H9 (cell line): ENCODE measurements at places on chromosomes 2 and 18. TPM values are rescaled to one million over a fixed set of nuclear protein-coding genes. Genes with fewer than 3 reads are reported as not detected.

GRCh38 chr2:32357318-32358110 is 691 bp downstream of the BIRC6 start:
- H3K27me3 ChIP-seq: no peaks in the 10 kb centered on the region
- H3K4me3 ChIP-seq: peak overlapping the region; percentile 86
- peak overlapping the region; percentile 60 for H3K27ac ChIP-seq
- H3K36me3 ChIP-seq: peaks cover 17% of the 10 kb centered on the region
- peak; percentile 50 for DNase-seq
- no peaks in the 10 kb centered on the region for H3K4me1 ChIP-seq

GRCh38 chr2:206993396-206993911 is 54.1 kb downstream of the CPO start:
- H3K27me3 ChIP-seq: peaks cover 2% of the 10 kb centered on the region; the same call in 1 of the 2 replicates
- H3K27ac ChIP-seq: no peak overlapping the region
- H3K4me3 ChIP-seq: no peak overlapping the region
- peaks cover 9% of the 10 kb centered on the region for H3K36me3 ChIP-seq
- no peaks in the 10 kb centered on the region for H3K4me1 ChIP-seq
- DNase-seq: no peak

- no peaks in the 10 kb centered on the region for H3K27me3 ChIP-seq
- H3K27ac ChIP-seq: no peak overlapping the region
Measured at GRCh38 chr2:191148791-191149190, 2.0 kb downstream of the STAT4 start.

DNA sequence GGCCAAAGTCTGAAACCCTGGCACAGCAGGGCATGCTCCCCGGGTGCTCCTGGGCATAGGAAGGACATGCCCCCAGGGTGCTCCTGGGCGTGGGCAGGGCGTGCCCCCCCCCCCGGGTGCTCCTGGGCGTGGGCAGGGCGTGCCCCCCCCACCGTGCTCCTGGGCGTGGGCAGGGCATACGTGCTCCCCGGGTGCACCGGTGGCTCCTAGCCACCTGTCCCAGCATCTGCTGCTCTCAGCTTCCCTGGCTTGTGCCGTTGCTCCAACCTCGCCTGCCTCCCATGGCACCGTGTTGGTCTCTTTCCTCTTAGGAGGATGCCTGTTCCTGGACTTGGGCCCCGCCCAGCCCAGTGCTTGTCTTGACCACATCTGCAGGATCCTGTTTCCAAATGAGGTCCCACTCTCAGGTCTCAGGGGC is 95.6 kb upstream of the CTDP1 start:
- no peaks in the 10 kb centered on the region for H3K4me1 ChIP-seq
- no peak overlapping the region for H3K4me3 ChIP-seq
- no peak for DNase-seq
- H3K27ac ChIP-seq: no peak overlapping the region
- H3K36me3 ChIP-seq: no peaks in the 10 kb centered on the region
- H3K27me3 ChIP-seq: no peaks in the 10 kb centered on the region

GRCh38 chr18:44900627-44901026 is 219.9 kb downstream of the SETBP1 start:
- no peaks in the 10 kb centered on the region for H3K36me3 ChIP-seq
- H3K4me1 ChIP-seq: no peaks in the 10 kb centered on the region; the same call in 1 of the 2 replicates
- no peak overlapping the region for H3K27ac ChIP-seq
- no peak overlapping the region for H3K4me3 ChIP-seq
- no peaks in the 10 kb centered on the region for H3K27me3 ChIP-seq

DNA sequence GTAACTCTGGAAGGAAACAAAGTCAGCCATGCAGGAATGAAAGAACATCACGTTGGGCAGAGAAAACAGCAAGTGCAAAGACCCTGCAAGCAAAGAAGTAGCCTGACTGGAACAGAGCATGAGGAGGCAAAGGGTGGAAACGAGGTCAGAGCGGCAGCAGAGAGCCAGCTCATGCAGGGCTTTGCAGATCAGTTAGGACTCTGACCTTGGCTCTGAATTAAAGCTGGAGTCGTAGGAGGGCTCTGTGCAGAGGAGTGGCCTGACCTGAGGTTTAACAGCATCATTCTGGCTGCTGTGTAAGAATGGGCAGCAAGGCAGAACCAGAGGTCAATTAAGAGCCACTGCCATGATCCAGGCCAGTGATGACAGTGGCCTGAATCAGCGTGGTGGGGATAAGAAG is 220.7 kb downstream of the PRKCE start:
- H3K4me3 ChIP-seq: no peak overlapping the region
- no peaks in the 10 kb centered on the region for H3K27me3 ChIP-seq
- H3K36me3 ChIP-seq: no peaks in the 10 kb centered on the region; the same call in 1 of the 2 replicates
- H3K27ac ChIP-seq: no peak overlapping the region

DNA sequence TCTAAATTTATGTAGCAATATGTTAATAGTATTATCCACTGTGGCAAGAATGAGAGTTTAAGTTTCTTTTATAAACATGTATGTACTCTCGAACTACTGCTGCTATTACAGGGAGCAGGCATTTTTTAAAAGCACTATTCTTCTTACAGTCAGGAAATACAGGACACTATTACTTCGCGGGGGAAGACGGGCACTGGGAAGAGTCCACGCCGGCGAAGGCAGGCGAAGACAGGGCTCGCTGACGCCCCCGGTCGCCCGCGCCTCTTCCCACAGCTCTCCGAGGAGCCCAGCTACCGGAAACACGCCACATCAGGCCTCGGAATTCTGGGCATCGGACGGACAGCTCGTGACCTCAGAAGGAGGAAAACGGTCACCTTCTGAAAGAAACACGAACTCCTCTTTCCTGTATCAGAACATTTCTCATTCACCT is 90.2 kb downstream of the FAM161A start:
- no peaks in the 10 kb centered on the region for H3K36me3 ChIP-seq
- H3K4me1 ChIP-seq: no peaks in the 10 kb centered on the region
- H3K27me3 ChIP-seq: no peaks in the 10 kb centered on the region
- peak overlapping the region; percentile 88 for H3K4me3 ChIP-seq
- no peak for DNase-seq

DNA sequence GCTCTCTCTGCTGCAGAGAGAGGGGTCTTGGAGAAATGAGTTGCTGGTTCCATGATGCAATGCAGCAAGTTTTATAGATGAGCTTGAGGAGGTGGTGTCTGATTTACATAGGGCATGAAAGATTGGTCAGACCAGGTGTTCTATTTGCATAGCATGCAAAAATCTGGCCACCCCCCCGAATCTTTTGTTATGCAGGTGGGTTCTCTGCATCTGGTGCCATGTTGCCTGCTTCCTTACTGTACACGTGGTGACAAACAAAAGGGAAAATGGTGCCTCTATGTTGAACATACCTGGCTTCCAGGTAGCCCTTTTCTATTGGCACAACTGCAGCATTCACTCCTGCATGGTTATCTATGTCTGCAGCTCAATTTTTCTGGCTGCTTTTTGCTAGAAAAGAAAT is 169.4 kb downstream of the GALNT1 start:
- no peaks in the 10 kb centered on the region; the same call in 1 of the 2 replicates for H3K36me3 ChIP-seq
- no peak overlapping the region for H3K4me3 ChIP-seq
- no peak for DNase-seq

GRCh38 chr2:45652090-45653031 is 886 bp downstream of the PRKCE start:
- DNase-seq: peak; percentile 44
- H3K27me3 ChIP-seq: peaks cover 45% of the 10 kb centered on the region
- no peaks in the 10 kb centered on the region for H3K36me3 ChIP-seq
- H3K4me3 ChIP-seq: peak overlapping the region; percentile 81

- no peak for DNase-seq
- no peak overlapping the region for H3K27ac ChIP-seq
- no peaks in the 10 kb centered on the region for H3K27me3 ChIP-seq
- H3K4me1 ChIP-seq: peaks cover 3% of the 10 kb centered on the region; the same call in 1 of the 2 replicates
Measured at GRCh38 chr2:223541546-223541945, 60.6 kb downstream of the SCG2 start.

DNA sequence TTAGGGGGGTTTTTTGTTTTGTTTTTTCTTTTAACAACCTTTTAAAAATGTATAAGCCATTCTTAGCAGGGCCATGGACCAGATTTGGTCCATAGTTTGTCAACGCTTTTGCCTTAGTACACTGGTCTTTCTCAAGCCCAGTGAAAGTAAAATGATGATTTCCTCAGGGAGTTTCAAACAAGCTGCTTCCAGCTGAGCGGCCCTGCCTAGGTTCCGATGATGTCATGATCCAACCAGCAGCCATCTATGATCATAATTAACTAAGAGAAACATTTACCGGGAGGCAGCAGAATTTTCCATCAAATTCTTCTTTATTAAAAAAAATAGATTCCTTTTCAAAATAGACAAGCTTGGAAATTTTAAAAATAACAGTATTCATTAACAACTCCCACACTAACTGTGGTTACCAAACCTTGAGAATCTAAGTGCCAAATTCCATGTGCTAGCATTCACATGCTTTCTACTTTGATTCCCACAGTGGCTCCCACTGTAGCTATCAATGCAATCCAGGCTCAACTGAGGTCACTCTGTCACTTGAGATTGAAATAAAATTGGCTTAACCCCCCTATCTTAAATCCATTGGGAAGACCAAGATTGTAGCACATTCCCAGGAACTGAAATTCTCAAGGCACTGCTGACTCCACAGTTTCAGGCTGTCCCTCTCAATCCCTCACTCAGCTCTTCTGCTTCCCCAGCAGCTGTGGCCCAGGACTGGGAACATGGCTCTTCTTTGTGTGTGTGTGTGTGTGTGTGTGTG is 148.9 kb downstream of the RNF152 start:
- no peak overlapping the region for H3K4me3 ChIP-seq
- no peaks in the 10 kb centered on the region; the same call in 1 of the 2 replicates for H3K27me3 ChIP-seq
- no peak overlapping the region for H3K27ac ChIP-seq
- peaks cover 2% of the 10 kb centered on the region; the same call in 1 of the 2 replicates for H3K4me1 ChIP-seq

DNA sequence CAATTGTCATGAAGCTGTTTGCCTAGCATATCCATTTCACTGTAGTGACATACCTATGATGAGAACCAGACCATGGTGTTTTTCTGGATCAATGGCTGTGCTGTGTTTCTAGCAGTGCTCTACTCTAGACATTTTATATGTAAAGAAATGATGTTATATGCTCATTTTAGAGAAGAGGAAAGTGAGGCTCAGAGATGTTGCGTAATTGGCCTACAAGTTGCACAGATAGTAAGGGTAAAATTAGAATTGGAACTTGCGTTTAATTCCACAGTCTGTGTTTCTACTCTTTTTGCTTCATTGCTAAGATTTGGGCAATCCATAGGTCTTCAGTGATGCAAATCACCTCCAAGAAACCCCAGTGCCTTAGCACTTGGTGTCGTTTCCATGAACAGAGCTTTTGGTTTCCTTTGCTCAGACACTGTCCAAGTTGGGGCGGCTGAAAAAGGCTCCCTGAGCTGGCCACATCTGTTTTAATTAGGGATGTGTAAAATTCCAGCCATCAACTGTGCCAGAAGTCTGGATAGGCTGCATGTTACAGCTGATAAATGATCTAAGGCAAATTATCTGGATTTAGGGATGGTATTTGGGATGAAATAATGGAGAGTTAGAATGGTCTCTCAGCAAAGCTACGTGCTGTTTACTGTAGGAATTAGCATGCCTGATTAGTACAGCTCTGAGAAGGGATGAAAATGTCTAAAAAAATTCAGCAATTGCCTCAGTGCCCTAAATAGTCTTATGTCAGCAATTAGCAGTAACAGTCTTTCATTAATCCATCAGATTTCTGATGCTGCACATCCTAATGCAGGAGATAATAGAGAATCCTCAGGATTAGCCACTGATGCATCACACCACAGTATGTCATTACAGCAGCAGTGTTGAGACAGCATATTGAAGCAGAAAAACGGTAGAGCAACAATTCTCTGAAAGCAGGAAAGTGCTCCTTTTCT is 65.3 kb downstream of the PTPRM start:
- H3K36me3 ChIP-seq: no peaks in the 10 kb centered on the region
- H3K4me3 ChIP-seq: no peak overlapping the region
- no peak overlapping the region for H3K27ac ChIP-seq
- DNase-seq: no peak
- no peaks in the 10 kb centered on the region for H3K27me3 ChIP-seq

DNA sequence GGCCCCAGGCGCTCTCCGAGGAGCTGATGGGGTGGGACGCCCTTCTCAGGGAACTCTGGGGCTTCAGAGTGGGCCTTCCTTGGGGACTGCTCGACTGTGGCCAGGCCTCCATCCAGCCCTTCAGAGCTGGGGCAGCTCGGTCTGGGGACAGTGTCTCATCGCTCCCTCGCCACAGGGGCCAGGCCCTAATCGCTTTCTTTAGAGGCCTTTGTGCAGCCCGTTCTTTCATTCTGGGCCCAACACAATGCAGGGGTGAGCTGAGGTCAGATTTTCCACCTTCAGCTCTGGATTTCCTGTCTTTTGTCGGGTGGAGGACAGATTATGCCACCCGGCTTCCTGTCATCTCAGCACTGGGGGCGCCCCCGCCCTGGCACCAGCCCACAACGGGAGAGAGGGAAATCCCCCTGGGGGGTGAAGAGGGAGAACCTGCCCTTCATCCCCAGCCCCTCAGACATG is 25.2 kb downstream of the MYCN start:
- DNase-seq: no peak
- peaks cover 11% of the 10 kb centered on the region for H3K36me3 ChIP-seq
- H3K27ac ChIP-seq: no peak overlapping the region
- no peak overlapping the region for H3K4me3 ChIP-seq

DNA sequence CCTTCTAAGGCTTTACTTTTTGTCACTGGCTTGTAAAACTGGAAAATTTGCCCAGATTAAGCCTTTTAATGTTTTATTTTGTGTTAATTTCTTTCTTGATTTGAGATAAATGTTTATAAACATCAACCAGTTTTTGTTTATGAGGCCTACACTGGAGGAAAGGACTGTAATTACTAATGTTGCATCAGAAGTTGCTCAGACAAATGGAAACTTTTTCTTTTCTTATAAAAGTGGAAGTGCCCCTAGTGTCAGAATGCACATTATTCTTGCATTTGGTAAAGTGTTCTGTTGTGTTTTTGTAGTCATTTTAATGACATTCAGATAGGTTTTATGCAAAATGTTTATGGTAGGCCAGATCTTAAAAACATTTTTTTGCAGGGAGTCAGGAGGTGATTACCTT is 25.3 kb downstream of the LCLAT1 start:
- no peak overlapping the region for H3K4me3 ChIP-seq
- H3K27me3 ChIP-seq: no peaks in the 10 kb centered on the region
- H3K36me3 ChIP-seq: peaks cover 8% of the 10 kb centered on the region
- DNase-seq: no peak

DNA sequence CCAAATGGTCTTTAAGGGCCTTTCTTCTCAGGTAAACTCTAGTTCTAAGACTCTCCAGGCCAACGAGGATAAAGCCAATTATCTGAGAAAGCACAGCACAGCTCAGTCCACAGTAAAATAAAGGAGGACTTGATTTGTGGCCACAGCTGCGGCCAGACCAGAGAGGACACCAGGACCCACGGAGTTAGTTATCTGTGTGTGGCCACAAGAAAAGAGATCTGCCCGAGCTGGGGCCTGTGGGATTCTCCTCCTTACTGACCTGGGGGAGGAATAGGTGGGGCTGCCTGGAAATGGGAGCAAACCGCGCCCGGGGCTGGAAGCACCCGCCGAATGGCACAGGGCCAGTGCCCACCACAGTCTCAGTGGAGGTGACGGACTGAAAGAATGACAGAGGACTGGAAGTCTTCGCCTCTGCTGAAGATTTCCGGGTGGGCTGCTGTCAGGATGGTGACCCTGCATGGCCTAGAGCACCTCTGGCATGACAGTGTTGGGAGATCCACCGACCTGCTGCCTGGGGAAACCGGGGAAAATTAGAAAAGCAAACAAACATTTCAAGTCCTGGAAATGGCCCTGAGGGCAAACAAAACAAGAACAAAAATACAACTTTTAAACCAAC is 13.3 kb downstream of the PROC start:
- H3K4me3 ChIP-seq: no peak overlapping the region
- no peaks in the 10 kb centered on the region for H3K36me3 ChIP-seq
- H3K4me1 ChIP-seq: no peaks in the 10 kb centered on the region
- H3K27me3 ChIP-seq: no peaks in the 10 kb centered on the region

The C2orf80 gene
- total RNA-seq: not detected in 2 replicates

The CYBRD1 gene
- 3.6 and 5.4 TPM in 2 replicates for total RNA-seq

The CYRIA gene
- total RNA-seq: 2.2 and 2.3 TPM in 2 replicates

The RPL31 gene
- total RNA-seq: 1,893 and 1,918 TPM in 2 replicates

The DYNAP gene
- 2.3 and 2.5 TPM in 2 replicates for total RNA-seq
